Activated T-cell treated with anti-CD3 and anti-CD28 coated beads, Interleukin-2, amount 50 U/mL, for 24 hours (primary cell): ENCODE measurements at places on chromosomes 3 and 15.

GRCh38 chr15:88605189-88606069 is 15.7 kb upstream of the AEN start:
- peak; percentile 67 for DNase-seq
- H3K27ac ChIP-seq = no peak overlapping the region
- H3K27me3 ChIP-seq = peaks cover 80% of the 10 kb centered on the region
- peaks cover 28% of the 10 kb centered on the region for H3K4me1 ChIP-seq
- H3K4me3 ChIP-seq = peak overlapping the region; percentile 48

- H3K36me3 ChIP-seq = no peaks in the 10 kb centered on the region
- H3K4me3 ChIP-seq = no peak overlapping the region
- DNase-seq = no peak
- no peak overlapping the region for H3K27ac ChIP-seq
Observed at GRCh38 chr3:66938338-66938963, 59.7 kb upstream of the KBTBD8 start.

DNA sequence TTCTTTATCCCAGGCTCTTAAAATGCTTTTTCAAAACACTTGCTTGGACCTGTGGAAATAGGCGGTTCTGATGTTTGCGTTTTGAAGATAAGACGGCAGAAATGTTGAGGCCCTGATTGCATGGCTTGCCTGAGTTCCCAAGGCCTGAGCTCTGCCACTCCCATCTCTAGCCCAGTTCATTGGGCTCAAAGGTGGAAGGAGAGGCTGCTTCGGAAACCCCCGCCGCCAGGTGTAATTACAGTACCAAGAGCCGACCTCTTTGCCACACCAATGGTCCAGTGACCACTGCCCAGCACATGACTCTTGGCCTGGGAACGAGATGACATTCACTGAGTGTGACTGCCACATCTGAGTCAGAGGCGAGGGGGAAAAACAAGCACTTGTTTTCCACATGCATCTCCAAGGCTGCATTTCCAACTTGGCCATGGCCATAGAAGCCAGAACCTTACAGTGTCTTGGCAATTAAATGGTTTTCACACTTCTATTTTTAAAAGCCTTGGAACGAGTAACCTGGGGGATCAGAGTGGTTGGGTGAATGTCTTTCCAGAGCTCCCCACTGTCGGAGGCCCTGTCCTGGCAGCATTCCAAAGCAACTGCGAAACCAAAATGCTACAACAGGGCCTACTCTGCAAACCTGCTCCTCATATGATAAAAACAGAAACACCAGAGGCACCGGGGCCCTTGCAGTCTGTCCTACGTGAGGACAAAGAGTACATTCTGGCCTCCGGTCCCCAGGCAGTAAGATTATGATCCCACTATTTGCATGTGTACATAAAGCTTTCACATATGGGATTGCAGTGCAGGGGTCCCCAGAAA is 63.8 kb upstream of the CGNL1 start:
- no peaks in the 10 kb centered on the region for H3K4me1 ChIP-seq
- no peak overlapping the region for H3K4me3 ChIP-seq
- H3K27ac ChIP-seq = no peak overlapping the region
- DNase-seq = no peak

- no peak overlapping the region for H3K4me3 ChIP-seq
- H3K27me3 ChIP-seq = no peaks in the 10 kb centered on the region
- H3K4me1 ChIP-seq = peaks cover 17% of the 10 kb centered on the region
- DNase-seq = no peak
Observed at GRCh38 chr3:196670339-196670738, 30.8 kb downstream of the NRROS start.
